ENCODE measurements at places on chromosomes 7 and 10. TPM values are rescaled to one million over a fixed set of nuclear protein-coding genes. Genes with fewer than 3 reads are reported as not detected.

MACC1 gene
- not detected for total RNA-seq

UNCX gene
- total RNA-seq: not detected

PON3 gene
- 5.2 TPM for total RNA-seq

AS3MT gene
- total RNA-seq: 6.8 TPM

C10orf53 gene
- total RNA-seq: not detected
